LoVo (cell line): ENCODE measurements at places on chromosomes 2 and 18.

DNA sequence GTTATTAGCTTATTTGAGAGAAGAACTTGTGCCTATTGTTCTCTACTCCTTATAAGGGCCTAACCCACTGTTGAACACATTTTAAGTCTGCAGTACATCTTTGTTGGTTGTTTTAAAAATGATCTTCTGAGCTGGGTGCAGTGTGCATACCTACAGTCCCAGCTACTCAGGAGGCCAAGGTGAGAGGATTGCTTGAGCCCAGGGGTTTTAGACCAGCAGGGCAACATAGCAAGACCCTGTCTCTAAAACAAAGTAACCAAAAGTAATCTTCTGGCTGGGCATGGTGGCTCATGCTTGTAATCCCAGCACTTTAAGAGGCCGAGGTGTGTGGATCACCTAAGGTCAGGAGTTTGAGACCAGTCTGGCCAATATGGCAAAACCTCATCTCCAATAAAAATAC lies 25.8 kb upstream of the RAB10 start:
- DNase-seq = no peak

- DNase-seq = no peak
These were observed 452.7 kb upstream of the NRXN1 start for GRCh38 chr2:51484605-51485004.

GRCh38 chr2:62362561-62362960 lies 143.4 kb downstream of the TMEM17 start:
- peak; percentile 60 for DNase-seq

- DNase-seq = no peak
These were observed 38.3 kb upstream of the NRP2 start for GRCh38 chr2:205644018-205644417.

GRCh38 chr18:69208545-69208944 lies 192.1 kb upstream of the DOK6 start:
- no peak for DNase-seq

GRCh38 chr2:240458900-240459391 lies 23.5 kb downstream of the GPC1 start:
- no peak for DNase-seq

DNA sequence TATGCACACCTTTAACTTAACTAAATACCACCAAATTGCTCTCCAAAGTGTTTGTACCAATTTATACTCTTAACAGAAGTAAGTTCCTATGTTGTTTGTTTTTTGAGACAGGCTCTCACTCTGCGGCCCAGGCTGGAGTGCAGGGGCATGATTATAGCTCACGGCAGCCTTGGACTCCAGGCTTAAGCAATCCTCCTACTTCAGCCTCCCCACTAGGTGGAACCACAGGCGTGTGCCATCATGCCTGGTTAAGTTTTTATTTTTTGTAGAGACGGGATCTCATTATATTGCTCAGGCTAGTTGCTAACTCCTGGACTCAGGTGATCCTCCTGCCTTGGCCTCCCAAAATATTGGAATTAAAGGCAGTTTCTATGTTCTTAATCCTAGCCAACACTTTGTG lies 13.1 kb upstream of the NAB1 start:
- DNase-seq = no peak

GRCh38 chr2:22481486-22482259 lies 903.3 kb upstream of the KLHL29 start:
- DNase-seq = no peak

- no peak for DNase-seq
These were observed 11.8 kb downstream of the RTN4 start for GRCh38 chr2:55038428-55038827.

DNA sequence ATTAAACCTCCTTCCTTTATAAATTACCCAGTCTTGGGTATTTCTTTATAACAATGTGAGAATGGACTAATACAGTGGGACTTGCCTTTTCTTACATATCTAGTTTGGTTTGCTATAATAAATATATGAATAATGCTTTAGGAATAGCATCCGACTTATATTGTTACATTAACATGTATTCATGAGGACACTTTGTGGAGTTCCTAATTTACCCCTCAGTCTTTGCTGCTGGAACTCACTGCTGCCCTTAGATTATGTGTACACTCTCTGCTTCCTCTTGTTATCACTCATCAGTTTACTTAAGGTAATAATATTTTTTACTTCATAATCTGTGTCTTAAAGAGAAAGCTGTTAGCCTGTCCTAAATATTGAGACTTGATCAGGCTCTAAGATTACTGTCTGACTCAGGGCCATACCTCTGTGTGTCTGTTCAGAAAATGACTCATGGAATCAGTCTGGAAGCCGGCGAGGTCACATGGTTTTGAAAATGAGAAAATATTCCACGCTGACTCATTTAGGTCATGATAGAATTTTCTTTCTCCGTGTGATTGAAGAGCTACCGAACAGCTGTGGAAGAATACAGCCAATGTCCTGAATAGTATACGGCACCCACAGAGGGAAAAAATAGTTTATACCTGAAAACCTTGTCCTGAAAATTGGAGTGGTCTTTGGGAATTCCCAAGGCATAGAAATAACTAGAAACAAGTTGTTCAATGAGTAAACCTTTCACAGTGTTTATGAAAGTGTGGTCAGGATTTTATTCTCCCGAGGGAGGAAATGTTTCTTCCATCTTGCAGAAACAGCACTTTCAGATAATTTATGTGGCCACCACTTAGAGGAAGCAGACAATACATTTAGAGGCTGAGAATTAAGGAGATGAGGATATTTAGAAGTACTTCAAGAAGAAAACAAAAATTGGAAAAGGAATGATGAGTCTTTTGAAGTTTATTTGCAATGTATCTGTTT lies 156.4 kb downstream of the DSEL start:
- peak; percentile 64 for DNase-seq

- DNase-seq = no peak
These were observed 177.5 kb upstream of the GATA6 start for GRCh38 chr18:21991886-21992285.

- no peak for DNase-seq
These were observed 285.9 kb downstream of the SLC8A1 start for GRCh38 chr2:40166006-40166405.

DNA sequence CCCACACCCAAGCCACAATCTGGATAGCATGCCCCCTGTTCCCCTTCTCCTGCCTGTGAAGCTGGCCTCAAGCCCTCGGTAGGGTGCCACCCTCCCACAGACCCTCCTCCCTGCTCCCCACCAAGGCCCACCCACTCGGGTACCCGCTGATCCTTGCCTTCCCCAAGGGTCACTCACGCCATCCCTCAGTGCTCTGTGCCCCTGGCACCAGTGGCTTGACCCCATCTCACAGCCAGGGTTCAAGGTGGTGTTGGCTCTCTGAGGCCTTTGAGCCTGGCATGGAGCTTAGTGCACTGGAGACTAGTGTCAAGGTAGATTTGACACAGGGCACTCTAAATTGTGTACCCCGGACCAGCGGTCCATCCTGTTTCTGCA lies 11.9 kb downstream of the ADRA2B start:
- no peak for DNase-seq

DNA sequence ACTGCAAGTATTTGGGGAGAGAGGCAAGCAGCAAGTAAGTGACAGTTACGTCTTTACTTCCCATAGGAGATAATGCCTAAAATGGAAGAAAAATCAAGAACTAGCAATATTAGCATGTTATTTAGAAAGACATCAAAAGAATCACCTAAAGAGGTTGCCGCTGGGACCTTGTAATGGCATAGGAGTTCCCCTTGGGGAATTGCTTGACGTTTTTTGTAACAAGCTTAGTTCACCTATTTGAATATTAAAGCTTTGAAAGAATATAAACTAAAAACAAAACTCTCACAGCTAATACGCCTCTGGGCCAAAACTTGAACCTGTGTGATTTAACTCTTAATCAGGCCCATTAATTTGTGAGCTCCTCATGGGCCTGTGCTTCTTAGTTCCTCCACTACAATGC lies 89.0 kb downstream of the AAK1 start:
- DNase-seq = no peak

DNA sequence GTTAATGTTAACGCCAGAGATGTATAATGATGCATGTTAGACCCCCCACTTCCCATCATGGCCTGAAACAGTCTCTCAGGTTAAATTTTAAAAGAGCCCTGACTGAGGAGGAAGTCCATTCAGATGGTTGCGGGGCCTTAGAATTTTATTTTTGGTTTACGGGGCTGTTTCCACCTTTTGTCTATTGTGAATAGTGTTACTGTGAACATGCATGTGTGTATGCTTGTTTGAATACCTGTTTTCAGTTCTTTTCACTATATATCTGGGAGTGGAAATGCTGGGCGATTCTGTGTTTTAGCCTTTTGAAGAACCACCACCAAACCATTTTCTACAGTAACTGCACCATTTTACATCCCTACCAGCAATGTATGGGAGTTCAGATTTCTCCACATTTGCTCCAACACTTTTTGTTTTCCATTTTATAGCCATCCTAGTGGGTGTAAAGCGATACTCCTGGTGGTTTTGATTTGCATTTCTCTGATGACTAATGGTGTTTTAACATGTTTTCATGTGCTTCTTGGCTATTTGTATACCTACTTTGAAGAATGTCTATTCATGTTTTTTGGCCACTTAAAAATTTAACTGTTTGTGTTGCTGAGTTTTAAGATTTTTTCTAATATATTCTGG lies 133.0 kb downstream of the MYO3B start:
- DNase-seq = no peak

- DNase-seq = no peak
These were observed 1246.3 kb upstream of the PIK3C3 start for GRCh38 chr18:40708726-40709125.

- DNase-seq = no peak
These were observed 103.7 kb downstream of the LPIN1 start for GRCh38 chr2:11850082-11850481.

GRCh38 chr18:80148326-80149199 lies 39.5 kb downstream of the ADNP2 start:
- DNase-seq = no peak

- no peak for DNase-seq
These were observed 94.3 kb downstream of the ASAP2 start for GRCh38 chr2:9300829-9301453.

DNA sequence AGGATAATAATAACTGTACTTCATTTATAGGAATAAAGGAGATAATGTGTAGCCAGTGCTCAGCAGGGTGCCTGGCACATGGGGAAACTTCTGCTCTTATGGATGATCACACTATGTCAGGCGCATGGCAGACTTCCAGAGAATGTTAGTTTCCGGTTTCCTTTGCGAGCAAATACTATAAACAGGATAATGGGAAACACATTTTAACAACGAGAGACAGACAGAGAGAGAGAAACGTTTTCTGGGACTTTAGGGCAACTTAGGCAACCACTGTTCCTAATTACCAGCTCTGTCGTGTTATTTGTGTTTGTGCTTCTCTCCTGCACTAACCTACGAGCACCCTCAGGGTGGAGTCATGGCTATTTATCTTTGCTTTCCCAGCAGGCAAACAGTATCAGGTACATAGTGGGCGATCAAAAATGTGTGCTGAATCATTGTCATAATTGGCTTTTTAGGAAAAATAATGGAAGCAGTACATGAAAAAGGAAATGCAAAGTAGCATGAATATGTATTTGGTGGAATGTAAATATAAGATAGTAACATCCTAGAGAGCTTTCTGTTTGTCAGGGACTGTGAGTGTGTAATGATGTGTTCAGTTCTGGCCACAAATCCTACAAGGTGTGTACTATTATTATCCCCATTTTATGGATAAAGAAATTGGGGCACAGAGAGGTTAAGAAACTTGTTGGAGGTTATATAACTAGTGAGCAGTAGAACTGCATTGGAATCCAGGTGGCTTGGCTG lies 36.8 kb upstream of the IGFBP2 start:
- DNase-seq = no peak

GRCh38 chr2:218895759-218896500 lies 15.3 kb downstream of the WNT10A start:
- DNase-seq = no peak

DNA sequence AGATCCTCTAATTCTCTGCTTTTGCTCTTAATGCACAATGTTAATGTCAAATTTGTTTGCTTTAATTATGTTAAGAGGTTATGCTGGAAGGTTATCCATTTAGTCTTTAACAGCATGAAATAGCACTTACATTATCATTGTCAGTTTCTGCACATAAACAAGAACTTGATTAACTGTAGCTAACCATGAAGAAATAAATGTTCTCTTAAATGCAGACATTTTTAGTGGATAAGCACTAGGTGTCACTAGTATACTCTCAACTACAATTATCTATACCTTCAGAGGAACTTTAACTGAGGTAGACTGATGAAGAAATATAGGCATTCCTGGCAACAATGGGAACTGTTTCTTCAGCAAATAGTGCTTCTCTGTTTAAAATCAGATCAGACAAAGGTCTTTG lies 178.8 kb upstream of the CHST9 start:
- peak; percentile 4 for DNase-seq

- no peak for DNase-seq
These were observed 453.5 kb upstream of the SMIM21 start for GRCh38 chr18:75880925-75881504.

GRCh38 chr2:56671973-56672569 lies 488.3 kb downstream of the CCDC85A start:
- DNase-seq = no peak

DNA sequence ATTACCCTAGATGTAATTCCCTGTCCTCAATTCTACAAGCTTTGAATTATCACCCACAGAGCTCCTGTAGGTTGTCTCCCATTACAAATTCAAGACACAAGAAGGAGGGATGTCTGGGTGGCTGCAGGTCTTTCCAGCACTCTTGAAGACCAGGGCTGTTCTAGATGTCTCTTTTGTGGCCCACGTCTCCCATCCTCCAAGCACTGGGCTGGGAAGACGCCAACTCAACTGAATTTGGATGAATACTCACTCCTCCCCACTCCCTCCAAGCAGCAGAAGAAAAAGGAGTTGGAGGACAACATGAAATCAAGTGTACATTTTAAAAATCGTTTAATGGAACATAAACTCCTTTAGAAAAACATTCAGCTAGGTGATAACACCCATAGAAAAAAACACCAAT lies 31.2 kb downstream of the SMAD7 start:
- DNase-seq = no peak

- no peak for DNase-seq
These were observed 3.1 kb downstream of the MARCHF7 start for GRCh38 chr2:159715451-159715850.

DNA sequence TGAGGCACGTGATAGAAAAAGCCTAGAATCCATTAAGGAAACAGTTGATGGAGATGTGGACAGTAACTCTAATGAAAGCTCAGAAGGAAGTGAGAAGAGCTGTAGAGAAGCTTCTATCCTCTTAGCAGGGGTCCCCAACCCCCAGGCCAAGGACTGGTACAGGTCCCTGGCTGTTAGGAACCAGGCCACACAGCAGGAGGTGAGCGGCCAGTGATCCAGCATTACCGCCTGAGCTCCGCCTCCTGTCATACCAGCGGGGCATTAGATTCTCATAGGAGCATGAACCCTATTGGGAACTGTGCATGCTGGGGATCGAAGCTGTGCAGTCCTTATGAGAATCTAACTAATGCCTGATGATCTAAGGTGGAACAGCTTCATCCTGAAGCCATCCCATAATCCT lies 8.7 kb upstream of the IMP4 start:
- no peak for DNase-seq
